ENCODE measurements at places on chromosomes 5 and 9.

GRCh38 chr5:6458833-6459232 is 10.2 kb downstream of the UBE2QL1 start:
- no peak for DNase-seq

GRCh38 chr9:131986089-131986488 is 93.6 kb downstream of the MED27 start:
- DNase-seq, result no peak

- DNase-seq, result no peak
Observed at GRCh38 chr5:15902066-15902465, 277.5 kb downstream of the MARCHF11 start.

DNA sequence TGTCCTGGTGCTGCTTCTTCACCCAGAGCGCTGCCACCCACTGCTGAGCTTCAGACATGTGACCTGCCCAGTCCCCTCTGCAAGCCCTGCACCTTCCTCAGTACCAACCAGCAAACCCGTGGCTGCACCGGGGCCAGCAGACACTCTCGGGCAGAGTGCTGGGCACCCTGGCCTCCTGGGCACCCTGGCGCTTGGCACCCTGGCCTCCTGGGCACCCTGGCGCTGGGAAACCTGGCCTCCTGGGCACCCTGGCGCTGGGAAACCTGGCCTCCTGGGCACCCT is 31.7 kb upstream of the SLC12A7 start:
- no peak for DNase-seq

GRCh38 chr9:19511694-19512093 is 102.9 kb downstream of the ACER2 start:
- no peak for DNase-seq

GRCh38 chr5:90940227-90940995 is 381.8 kb downstream of the ADGRV1 start:
- DNase-seq, result no peak

GRCh38 chr9:21434202-21435014 is 5.8 kb upstream of the IFNA1 start:
- no peak for DNase-seq

DNA sequence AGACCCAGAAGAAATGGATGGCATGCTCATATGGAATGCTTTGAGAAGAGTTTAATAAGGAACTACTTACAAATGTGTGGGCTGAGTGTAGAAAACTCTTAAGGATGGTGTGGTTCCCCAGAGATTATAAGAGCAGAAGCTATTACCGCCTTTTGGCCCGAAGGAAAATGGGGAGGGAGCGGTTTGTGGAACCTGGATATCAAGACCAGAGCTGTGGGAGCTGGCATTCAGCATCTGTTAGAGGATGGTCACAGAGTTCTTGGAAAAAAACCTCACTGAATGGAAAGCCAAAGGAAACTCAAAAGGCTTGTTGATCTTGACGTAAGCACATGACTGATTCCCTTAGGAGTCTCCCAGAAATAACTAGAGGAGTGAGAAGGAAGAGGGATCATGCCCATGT is 151.0 kb downstream of the PJA2 start:
- DNase-seq, result no peak

GRCh38 chr5:151598984-151599383 is 7.9 kb upstream of the FAT2 start:
- no peak for DNase-seq

DNA sequence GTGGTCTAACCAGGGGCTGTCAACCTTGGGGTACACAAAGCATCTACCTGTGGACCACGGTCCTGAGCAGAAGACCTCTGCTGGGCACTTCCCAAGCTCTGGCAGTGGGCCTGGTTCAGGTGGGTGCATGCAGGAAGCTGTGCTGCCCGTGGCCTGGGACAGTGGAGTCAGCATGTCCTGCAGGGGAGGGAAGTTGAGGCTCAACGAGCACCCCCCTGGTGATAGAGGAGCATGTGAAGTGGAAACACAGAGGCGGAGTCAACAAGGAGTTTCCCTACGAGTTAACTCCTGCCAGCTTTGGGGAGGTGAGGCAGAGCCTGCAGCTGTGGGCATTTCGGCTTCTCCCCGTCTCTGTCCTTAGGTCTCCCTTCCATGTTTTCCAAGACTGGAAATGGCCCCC is 67.5 kb upstream of the IRX2 start:
- no peak for DNase-seq

GRCh38 chr5:90934091-90934719 is 375.6 kb downstream of the ADGRV1 start:
- no peak for DNase-seq

DNA sequence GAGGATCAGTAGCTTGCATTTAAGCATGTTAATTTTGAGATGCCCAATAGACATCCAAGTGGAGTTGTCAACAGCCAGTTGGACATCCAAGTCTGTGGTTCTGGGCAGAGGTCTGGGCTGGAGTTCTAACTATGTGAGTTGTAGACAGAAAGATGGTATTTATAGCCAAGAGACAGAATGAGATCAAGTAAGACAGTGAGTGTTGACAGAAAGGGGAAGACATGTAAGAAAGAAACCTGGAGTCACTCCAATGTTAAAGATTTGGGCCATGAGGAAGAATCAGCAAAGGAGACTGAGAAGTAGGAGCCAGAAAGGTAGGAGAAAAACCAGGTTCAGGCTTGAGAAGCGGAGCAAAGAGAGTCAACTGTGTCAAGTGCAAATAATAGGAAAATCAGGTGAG is 95.5 kb upstream of the PUM3 start:
- no peak for DNase-seq

DNA sequence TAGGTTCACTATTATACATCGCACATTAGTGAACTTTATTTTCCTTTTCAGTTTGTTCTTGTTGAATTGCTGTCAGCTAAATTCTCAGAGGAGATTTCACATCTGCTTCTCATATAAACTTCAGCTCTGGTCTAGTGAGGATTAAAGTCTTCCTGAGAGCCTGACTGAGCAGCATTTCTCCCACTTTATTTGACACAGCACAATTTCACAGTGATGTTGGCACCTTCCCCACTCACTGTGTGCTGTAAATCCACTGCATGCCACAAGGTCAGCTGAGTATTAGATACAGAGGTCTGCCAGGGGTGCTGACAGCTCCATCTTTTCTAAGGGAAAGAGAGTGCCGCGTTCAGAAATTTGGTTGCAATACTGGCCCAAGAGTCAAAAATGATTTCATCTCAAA is 567.4 kb downstream of the PRR16 start:
- DNase-seq, result no peak

GRCh38 chr5:6552612-6553011 is 80.2 kb downstream of the NSUN2 start:
- no peak for DNase-seq

- no peak for DNase-seq
Observed at GRCh38 chr5:170560938-170561337, 57.1 kb downstream of the KCNIP1 start.

GRCh38 chr9:36438536-36439236 is 38.6 kb upstream of the RNF38 start:
- no peak for DNase-seq

- no peak for DNase-seq
Observed at GRCh38 chr5:101045689-101046088, 142.6 kb upstream of the ST8SIA4 start.

DNA sequence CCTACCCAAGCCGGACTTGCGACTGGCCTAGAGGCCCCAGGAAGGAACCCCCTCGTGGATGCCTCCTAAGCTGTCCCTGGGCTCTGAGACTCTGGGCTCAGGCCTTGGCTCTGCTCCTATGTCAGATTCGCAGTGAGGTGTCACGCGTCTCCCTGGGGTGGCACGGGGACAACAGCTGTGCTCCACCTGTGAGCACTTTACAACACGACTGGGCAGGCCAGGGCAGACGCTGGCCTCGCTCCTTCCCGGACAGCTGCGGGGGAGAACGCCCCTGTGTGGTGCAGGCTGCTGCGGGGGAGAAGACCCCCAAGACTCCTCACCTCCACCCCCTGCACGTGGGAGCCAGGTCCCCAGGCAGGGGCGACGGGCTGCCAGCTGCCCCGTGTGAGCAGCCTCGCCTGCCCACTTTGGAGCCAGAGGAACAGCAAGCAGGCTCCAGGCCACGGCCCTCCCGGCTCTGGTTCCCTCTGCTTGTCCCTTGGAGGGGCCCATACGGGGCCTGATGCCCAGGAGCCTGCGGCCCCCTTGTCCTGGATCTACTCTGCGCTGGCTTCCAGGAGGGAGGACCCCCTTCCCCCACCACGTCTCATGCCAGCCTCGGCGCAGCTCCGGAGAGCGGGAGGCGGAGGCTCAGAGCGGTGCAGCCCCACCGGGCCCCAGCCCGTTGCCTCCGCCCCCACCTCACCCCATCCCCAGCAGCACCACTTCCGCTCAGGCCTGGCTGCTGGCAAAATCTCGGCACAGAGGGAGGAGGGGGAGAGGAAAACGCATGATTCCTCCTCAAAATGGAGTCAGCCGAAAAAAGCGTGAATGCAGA is 36.0 kb downstream of the SARDH start:
- no peak for DNase-seq

GRCh38 chr5:110323357-110323756 is 403.1 kb downstream of the TMEM232 start:
- DNase-seq, result no peak

GRCh38 chr5:151139646-151140045 is 17.9 kb downstream of the ANXA6 start:
- no peak for DNase-seq

GRCh38 chr9:114591291-114591787 is 3.8 kb downstream of the ATP6V1G1 start:
- DNase-seq, result no peak

DNA sequence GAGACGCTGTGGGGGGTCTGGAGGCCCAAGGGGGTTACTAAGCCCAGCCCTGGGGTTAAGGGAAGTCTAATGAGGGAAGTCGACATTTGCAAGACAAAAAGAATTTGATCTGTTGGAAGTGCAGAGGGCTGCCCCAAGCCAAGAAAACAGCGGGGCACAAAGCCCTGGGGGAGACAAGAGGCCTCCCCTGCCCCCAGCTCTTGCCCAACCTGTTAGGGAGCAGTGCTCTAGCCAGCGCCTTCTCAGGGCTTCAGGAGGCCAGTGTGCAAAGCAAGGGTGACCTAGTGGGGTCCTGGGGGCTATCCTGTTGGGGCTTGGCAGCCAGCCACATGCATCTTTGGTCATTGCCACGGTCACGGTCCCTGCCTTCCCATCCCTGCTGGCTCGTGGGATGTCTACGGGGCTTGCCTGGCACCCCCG is 25.2 kb downstream of the GFI1B start:
- DNase-seq, result no peak

- no peak for DNase-seq
Observed at GRCh38 chr5:117255211-117256027, 680.8 kb upstream of the SEMA6A start.

GRCh38 chr5:43051684-43052083 is 11.6 kb upstream of the ANXA2R start:
- no peak for DNase-seq

DNA sequence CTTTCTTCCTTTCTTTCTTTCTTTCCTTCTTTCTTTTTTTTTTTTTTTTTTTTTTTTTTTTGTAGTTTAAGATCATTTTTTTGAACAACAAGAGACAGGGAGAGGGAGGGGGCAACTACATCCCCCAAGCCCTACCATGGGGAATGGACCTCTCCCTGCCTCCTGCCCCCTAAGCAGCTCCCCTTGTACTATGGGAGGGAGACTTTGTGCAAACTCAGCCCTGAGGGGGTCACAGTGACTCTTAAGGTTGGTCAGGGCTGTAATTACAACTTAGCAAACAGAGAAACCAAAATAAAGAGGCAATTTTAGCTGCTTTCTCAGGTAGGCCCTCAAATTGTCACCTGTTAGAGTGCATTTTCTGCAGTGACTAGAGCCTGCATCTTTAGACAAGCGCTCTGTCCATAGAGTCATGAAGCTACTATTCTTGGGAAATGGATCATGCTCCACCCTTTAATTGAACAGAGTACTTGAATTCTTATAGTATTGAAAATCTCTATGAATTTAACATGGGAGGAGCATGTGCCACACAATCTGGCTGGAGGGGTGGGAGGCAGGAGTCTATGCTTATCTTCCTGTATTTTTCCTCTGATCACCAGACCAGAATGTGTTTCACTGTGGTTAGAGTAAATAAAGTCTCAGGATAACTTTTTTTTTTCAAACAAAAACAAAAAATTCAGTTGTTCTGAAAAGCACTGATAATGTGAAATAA is 24.3 kb upstream of the PIK3R1 start:
- no peak for DNase-seq

- DNase-seq, result no peak
Observed at GRCh38 chr9:35464141-35465025, 25.5 kb upstream of the RUSC2 start.

DNA sequence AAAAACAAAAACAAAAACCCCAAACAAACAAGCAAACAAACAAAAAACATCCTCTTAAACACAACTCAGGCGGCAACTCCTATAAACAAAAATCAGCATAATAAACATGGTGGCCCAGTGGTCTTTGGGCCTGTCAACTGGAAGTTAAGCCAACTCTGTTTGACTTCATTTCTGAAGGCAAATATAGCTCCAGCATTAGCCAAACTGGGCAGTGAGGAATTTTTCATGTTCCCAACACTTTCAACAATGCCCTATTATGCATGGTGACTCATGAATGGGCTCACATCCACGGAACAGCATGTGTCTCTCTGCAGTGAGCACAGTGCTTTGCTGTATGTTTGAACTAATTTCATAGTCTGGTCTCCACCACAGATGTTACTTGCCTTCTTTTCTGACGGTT is 143.9 kb upstream of the STC2 start:
- no peak for DNase-seq

DNA sequence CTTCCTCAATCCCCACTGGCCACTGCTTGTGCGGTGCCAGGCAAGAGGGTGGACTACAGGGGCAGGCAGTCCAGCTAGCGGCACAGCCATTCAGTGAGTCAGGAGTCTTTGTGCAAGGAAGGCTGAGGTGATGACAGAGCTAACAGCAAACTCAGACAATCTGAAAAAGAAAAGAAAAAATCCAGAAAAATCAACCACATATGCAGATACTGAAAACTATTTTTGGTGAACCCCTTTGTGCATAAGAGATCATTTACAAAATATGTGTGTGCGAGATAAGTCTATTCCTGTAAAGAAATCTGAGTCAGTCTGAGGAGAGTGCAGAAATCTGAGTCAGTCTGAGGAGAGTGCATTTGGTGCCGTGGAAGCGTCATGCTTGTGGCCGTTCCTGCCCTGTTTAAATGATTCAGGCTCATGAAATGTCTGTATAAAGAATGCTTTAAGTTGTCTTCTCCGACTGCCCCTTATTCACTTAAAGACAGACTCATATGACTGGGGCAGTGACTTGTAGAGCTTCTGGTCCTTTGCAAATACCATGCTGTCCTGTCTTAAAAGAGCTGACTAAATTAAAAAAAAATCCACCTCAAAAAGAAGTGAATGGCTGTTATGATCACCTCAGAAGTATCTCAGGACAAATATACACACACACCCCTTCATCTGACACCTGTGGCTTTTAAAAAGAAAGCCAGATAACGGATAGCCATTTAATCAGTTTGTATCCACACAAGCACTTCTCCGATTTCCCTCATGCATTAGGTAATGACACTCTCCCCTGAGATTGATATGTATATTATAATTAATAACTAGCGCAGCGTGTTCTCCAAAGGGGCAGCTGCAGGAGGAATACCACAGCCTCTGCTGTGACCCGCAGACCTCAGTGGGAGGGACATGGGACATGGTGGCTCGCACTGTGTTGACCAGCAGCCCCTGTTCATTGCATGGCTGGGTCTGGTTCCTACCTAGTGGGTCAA is 47.3 kb downstream of the TRIO start:
- DNase-seq, result no peak

- no peak for DNase-seq
Observed at GRCh38 chr9:126392662-126393371, 66.2 kb downstream of the MVB12B start.

Data from CMK (cell line).